H9 (cell line): ENCODE measurements at places on chromosomes 6 and 20. TPM values are rescaled to one million over a fixed set of nuclear protein-coding genes. Genes with fewer than 3 reads are reported as not detected.

The APCDD1L gene
- 0.68 and 1.1 TPM in 2 replicates for total RNA-seq

The NRSN1 gene
- not detected in 2 replicates for total RNA-seq

The TCF21 gene
- total RNA-seq: not detected in 2 replicates

The GCNT2 gene
- total RNA-seq: 41.3 and 41.7 TPM in 2 replicates

The TREM1 gene
- total RNA-seq: not detected in 2 replicates
